K562 (cell line): ENCODE measurements at places on chromosomes 5 and 9. TPM values are rescaled to one million over a fixed set of nuclear protein-coding genes. Genes with fewer than 3 reads are reported as not detected.

- no peak overlapping the region for H3K4me3 ChIP-seq
- no peaks in the 10 kb centered on the region for H3K36me3 ChIP-seq
- DNase-seq, result no peak
These were observed 686.5 kb upstream of the DMAC1 start for GRCh38 chr9:8486095-8486494.

DNA sequence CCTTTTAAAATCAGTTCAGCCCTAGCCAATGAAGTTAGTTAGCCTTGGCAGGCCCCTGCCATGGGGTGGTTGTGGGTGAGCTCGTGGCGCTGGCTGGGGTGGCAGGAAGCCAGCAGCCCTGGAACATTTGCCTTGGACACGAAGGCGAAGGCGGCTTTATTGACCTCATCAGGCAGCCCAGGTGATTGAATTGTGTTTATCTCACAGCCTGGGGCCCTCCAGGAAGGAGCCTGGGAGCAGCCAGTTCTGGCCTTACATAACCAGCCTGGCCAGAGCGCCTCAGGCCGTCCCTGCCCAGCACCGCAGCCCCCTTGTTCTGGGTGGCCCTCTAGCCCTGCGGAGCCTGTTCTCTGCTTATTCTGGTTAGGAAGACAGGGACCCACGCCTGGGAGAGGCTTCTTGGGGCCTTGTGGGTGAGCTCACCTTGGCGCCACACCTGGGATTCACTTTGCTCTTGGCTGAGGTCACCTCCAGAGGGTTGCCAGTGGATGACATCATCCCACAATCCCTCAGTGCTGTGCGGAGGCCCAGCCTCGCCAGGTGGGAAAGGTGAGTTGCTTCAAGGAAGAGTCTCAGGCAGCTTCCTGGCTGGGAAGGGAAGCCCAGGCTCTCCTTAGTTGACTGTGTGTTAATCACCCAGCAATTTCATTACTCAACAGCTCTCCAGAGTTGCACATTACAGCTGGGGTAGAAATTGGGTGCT, 54.4 kb upstream of the RPL26L1 start:
- H3K27me3 ChIP-seq, result no peaks in the 10 kb centered on the region
- peaks cover 36% of the 10 kb centered on the region for H3K4me1 ChIP-seq
- no peak overlapping the region for H3K4me3 ChIP-seq
- DNase-seq, result no peak

DNA sequence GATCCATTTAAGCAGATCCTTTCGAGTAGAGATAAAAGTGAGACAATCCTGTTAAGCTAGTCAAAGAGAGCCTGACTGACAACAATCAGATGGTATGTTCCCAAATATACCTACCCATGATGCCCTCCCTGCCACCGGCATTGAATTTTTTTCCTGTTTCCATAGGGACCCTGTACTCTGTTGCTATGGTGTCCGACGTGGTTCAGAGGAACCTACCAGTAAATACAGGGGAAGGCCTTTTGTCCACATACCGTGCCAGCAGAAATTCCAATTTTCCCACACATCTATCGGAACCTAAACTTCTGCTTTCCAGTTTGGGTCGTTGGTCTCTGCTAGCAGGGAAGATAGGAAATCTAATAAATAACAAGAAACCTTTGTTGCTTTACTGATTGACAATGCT, 64.7 kb downstream of the MEGF10 start:
- no peak for DNase-seq
- no peak overlapping the region for H3K4me3 ChIP-seq
- no peaks in the 10 kb centered on the region for H3K4me1 ChIP-seq
- H3K36me3 ChIP-seq, result no peaks in the 10 kb centered on the region
- H3K27ac ChIP-seq, result no peak overlapping the region

GRCh38 chr9:70556771-70557170, 142.3 kb upstream of the KLF9 start:
- no peaks in the 10 kb centered on the region for H3K36me3 ChIP-seq
- no peak overlapping the region for H3K27ac ChIP-seq
- no peaks in the 10 kb centered on the region for H3K4me1 ChIP-seq
- H3K27me3 ChIP-seq, result peaks cover 7% of the 10 kb centered on the region
- no peak for DNase-seq
- H3K4me3 ChIP-seq, result no peak overlapping the region

GRCh38 chr9:132679946-132680625, 9.8 kb downstream of the GTF3C4 start:
- no peaks in the 10 kb centered on the region for H3K4me1 ChIP-seq
- no peak overlapping the region for H3K4me3 ChIP-seq
- no peaks in the 10 kb centered on the region for H3K27me3 ChIP-seq

The NOXA1 gene
- 0.63 and 1.2 TPM in 2 replicates for total RNA-seq

The PLCXD3 gene
- 0.02 TPM in 1 of 2 replicates, not detected in the other for total RNA-seq

The MED22 gene
- total RNA-seq, result 32.4 and 35.6 TPM in 2 replicates
